ENCODE measurements at places on chromosomes 4 and X. TPM values are rescaled to one million over a fixed set of nuclear protein-coding genes. Genes with fewer than 3 reads are reported as not detected.

- no peak for DNase-seq
These were observed 45.9 kb downstream of the WDFY3 start for GRCh38 chr4:84920617-84921016.

Gene NAA11
- total RNA-seq: not detected

- no peak for DNase-seq
These were observed 94.0 kb upstream of the RBPJ start for GRCh38 chr4:26226629-26227376.

DNA sequence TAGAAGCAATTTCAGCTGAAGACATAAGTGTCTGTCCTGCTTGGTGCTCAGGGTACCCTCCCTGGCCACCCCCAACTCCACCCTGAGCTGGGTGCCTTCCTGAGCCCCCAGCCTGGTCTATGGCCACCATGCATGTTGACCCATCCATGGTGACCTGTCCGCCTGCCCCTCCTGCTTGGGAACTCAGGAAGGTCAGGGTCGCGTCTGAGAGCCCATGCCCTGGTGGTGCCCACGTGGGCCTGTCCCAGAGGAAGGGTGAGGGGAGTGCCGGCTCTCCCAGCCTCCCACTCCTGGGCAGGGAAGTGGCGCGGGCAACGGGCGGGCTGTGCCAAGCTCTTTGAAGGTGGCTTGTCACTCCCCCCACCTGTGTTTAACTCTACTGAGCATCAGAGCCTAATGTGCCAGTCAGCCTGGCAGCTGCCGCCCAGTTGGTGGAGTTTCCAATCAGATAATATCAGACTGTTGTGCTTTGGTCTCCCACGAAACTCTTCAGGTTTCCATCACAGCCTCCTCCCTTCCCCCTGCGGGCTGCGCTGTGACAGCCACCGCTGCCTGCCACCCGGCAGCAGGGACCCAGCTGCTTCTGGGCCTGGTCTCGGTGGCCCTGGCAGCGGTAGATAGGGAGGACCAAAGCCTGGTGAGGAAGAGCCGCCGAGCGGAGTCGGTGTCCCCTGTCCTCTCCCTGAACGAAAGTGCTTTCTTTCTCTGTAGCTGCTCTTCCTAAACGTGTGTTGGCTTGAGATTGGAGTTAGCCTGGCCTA lies 4.8 kb downstream of the SH3BP2 start:
- DNase-seq: peak; percentile 34

- no peak for DNase-seq
These were observed 2.5 kb downstream of the SEPTIN11 start for GRCh38 chr4:76952071-76952470.

DNA sequence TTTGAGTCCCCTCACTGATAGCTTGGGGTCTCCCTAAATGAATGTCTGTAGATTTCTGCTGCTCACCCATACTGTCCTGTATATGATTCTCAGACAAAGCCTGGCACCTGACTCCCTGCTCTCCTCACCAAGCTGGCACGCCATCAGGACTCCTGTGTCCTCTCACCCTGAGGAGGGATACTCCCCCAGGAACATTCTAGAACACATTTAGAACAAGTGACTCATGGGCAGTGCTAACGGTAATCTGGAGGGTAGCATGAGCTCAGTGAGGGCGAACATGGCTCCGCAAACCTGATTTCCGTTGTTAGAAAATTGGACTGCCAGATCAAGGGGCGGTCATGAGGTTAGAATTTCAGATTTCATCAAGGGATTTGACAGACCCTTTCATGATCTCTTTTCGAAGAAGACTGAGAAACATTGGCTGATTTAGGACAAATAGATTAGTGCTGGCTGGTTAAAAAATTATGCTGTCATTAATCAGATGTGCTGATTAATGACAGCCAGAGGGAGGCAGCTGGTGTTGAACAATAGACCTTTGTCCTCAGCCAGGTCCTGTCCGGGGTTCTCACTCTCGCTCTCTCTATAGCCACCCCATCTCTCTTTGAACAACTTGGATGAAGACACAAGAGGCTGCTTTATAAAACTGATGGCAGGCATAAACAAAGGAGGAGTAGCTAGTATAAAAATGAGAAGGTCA lies 244.3 kb downstream of the PTTG2 start:
- DNase-seq: no peak

DNA sequence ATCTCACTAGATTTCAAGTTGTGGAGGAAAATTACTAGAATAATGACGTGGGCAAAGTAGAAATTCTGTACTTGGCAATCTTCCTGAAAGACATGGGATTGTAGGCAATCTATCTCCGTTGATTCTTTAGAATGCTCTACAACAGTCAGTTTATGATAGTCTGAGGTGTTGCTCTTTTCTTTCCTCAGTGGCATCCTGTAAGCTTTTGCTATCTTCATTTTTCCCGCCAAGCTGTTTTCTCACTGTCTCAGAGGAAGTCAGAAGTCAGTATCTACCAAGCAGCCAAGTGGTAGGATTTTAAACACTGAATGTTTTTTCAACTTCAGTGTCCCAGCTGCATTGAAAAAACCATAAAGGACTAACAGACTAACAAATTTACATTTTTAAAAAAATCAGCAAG lies 23.7 kb downstream of the PCDH7 start:
- no peak for DNase-seq

Gene POU3F4
- 0.14 TPM for total RNA-seq

Gene FAM9C
- 0.17 TPM for total RNA-seq

- DNase-seq: no peak
These were observed 155.5 kb downstream of the INPP4B start for GRCh38 chr4:142690406-142691163.

DNA sequence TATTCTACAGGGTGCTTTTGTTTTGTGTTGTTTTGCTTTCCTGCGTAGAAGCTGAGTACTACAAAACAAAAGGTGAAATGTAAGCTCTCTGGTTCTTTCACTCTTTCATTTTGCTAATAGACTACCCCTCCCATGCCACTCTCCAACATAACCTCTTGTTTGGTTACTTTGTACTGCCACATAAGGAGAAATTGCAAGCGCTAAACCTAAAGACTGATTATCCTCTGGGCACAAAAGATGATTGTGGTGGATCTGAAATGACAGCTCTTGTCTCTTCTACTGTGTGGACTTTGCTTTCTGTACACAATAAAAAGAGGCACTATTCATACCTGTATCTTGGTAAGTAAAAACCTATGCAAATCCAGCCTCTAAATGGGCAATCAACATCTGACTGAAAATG lies 5.3 kb downstream of the MBNL3 start:
- no peak for DNase-seq

Gene FAM114A1
- total RNA-seq: 77.2 TPM

GRCh38 chrX:123990602-123991001 lies 29.1 kb downstream of the STAG2 start:
- DNase-seq: no peak

DNA sequence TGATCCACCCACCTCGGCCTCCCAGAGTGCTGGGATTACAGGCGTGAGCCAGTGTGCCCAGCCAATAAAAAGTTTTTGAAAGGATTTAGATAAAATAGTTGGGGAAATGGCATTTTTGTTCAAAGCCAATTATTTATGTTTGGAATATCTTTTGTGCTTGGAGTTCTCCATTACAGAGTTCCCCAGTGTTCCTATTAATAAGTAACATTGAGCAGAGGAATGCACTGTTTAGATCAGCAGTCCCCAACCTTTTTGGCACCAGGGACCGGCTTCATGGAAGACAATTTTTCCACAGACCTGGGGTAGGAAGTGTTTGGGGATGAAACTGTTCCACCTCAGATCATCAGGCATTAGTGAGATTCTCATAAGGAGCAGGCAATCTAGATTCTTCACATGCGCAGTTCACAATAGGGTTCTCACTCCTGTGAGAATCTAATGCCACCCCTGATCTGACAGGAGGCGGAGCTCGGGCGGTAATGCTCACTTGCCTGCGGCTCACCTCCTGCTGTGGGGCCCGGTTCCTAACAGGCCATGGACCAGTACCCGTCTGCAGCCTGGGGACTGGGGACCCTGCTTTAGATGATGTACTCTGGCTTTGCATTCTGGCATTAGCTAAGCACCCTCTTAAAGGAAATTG lies 8.3 kb downstream of the PKD2 start:
- DNase-seq: no peak

GRCh38 chrX:63471004-63471403 lies 119.9 kb upstream of the SPIN4 start:
- no peak for DNase-seq

- DNase-seq: no peak
These were observed 131.0 kb upstream of the HUWE1 start for GRCh38 chrX:53817548-53817947.

- no peak for DNase-seq
These were observed 36.9 kb downstream of the PARM1 start for GRCh38 chr4:74969507-74970474.

Gene ITGB1BP2
- total RNA-seq: 0.61 TPM

DNA sequence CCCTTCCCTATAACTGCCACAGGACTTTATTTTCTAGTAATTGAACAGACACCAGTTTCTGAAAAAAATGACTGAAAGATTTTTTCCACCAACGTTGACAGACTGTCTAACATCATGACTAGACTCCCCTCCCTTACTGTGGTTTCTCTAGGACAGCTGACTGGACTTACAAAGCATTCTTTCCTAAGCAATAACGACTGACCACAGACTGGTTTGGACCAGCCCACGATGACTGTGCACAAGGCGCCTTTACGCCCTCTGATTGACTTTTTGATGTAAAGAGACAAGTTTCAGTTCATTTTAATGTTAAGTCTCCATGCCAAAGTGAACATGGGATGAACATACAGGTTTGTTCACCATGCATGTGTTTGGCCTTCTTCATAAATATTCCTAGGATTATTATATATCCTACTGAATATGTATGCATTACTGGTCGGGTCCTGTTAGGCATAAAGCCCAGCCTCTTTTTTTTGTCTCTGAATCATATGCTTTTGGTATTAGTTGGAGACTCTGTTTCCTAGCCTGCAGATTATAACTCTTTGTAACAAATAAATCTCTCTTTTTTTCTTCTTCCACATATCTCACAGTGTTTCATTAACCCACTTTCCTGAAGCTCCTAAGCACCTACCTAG lies 50.5 kb upstream of the UGT2B4 start:
- DNase-seq: no peak

Gene GABRG1
- not detected for total RNA-seq

DNA sequence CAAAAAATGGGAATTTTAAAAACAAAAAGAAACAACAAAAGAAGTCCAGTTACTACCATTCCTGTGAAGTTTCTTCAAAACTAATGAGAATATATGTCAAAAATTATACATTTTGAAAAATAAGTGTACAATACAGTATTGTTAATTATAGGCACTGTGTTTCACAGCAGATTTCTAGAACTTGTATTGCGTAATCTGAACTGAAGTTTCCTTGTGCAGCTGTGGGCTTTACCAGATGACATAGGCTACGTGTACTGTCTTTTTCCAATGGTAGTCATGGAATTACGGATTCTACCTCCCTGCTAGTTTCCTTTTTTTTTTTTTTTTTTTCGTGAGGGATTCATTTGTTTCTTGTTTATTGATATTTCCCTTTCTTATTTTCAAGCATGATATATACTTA lies 113.8 kb upstream of the GABRA2 start:
- no peak for DNase-seq

Gene SYN1
- 0.50 TPM for total RNA-seq

Gene ESX1
- not detected for total RNA-seq

Gene LRCH2
- 0.61 TPM for total RNA-seq
